G401 (cell line): ENCODE measurements at places on chromosomes 7 and 10.

GRCh38 chr10:31087851-31088250, 56.2 kb upstream of the ZNF438 start:
- DNase-seq: no peak

DNA sequence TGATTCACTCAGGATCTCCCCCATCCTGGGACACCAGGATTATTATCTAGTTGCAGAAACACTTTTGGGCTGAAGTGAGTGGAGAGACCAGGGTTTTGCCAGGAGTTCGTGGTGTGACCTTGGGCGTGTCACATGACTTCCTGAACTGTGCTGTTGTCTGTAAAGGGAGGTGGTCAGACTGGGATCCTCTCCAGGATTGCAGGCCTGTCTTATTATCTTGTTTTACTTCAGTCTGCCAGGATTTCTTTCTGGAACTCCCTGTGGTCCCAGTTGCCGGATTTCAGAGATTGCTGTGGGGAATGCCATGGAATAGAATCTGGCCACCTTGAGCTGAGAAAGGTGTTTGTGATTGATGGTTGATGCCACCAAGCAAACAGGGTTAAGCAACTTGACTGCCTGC, 35.8 kb downstream of the CRCP start:
- peak; percentile 13 for DNase-seq

DNA sequence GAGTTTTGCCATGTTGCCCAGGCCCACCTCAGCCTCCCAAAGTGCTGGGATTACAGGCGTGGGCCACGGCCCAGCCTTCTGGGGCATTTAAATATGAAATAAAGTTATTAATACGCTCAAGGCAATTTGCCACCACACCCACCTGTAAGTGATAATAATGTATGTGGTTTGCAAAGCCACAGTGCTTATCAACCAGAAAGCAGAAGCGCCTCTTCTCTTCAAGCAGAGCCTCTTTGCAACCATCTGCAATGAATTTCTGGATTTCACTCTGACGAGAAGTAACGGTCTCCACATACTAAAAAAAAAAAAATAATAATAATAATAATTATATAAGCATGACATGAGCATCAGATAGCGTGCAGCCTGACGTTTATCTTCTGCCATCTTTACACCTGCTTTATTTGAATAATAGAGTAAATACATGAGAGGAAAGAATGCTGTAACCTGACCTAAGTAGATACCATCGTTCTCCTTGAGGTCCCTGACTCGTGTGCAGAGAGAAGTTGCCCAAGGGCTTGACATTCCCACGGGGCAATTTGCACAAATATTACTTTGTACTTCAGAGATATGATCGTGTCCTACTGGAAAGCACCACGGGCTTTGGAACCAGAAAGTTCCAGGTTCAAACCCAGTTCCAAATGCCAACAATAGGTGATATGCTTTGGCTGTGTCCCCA, 34.0 kb downstream of the BRI3 start:
- DNase-seq: no peak

GRCh38 chr10:101215397-101216206, 13.7 kb downstream of the LBX1 start:
- no peak for DNase-seq

GRCh38 chr10:70461397-70462348, 16.9 kb upstream of the PALD1 start:
- peak; percentile 78 for DNase-seq

GRCh38 chr10:49297818-49298670, 926 bp upstream of the C10orf71 start:
- no peak for DNase-seq
